Activated CD8-positive, alpha-beta memory T cell treated with anti-CD3 and anti-CD28 coated beads for 48 hours (primary cell): ENCODE measurements at places on chromosomes 16 and 17.

- no peak for DNase-seq
Measured at GRCh38 chr16:79390481-79391051, 210.0 kb downstream of the MAF start.

- no peak for DNase-seq
Measured at GRCh38 chr17:76918811-76919210, 50.6 kb downstream of the MGAT5B start.

- DNase-seq: no peak
Measured at GRCh38 chr17:66364508-66364907, 62.1 kb downstream of the PRKCA start.

DNA sequence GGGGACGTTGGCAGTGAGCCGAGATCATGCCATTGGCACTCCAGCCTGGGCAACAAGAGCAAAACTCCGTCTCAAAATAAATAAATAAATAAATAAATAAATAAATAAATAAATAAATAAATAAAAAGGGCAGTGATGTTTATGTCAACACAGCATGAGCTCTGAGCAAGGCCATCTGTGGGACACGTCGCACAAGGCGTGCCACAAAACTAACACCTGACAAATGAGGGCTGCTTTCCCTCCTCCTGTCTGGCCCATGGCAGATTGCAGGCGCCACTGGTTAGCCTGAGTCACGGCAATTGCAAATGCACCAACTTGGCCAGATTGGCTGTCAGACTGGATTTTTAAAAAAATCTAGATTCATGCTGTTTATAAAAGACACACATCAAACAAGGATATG lies 25.9 kb upstream of the SPNS3 start:
- no peak for DNase-seq

DNA sequence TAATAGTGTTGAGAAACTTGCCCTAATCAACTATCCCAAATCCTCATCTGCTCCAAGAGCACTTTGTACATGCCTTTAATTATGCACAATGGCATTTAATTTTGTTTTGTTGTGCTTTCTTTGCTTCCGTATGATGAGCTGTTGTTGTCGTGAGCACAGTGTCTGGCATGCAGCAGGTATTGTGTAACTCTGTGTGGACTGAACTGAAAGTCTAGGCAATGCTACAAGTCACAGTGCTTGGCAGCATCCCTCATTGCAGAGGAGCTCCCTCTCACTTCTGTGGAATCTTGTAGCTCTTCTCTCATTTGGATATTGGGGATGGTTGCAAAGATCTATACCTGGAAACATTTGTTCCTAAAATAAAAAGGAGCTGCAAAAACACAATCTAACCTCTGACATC lies 502.2 kb upstream of the CA10 start:
- no peak for DNase-seq

- DNase-seq: peak; percentile 6
Measured at GRCh38 chr17:20896153-20896649, 146.6 kb downstream of the USP22 start.

DNA sequence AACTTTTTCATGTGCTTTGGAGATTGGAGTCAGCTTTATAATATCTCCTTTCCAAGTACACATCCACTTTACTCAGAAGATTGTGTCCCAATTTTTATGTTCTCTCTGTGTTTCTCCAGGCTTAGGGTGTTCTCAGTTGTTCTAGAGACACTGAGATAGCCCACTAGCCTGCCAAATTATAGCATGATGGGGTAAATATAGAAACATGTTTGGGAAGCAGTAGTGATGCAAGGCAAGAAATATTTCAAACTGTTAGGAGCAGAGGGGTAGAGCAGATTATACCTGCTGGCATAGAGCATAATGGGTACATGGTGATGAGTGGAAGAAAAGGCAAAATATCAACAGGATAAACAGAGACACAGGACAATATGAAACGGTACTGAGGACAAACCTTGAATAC lies 12.4 kb downstream of the SLFN11 start:
- no peak for DNase-seq

DNA sequence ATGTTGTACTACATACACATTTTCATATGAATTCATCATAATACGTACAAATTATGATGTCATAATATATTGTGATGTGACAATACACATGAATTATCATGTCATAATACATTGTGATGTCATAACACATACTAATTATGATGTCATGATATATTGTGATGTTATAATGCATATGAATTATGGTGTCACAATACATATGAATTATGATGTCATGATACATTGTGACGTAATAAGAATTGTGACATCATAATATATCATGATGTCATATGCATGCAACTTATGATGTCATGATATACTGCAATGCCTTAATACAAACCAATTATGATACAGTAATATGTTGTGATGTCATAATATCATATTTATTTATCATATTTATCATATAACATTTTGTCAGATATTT lies 2074.3 kb downstream of the TP53TG3F start:
- no peak for DNase-seq

GRCh38 chr17:73940511-73940910 lies 263.0 kb upstream of the RPL38 start:
- no peak for DNase-seq

GRCh38 chr17:58387834-58388233 lies 29.5 kb downstream of the RNF43 start:
- DNase-seq: no peak

DNA sequence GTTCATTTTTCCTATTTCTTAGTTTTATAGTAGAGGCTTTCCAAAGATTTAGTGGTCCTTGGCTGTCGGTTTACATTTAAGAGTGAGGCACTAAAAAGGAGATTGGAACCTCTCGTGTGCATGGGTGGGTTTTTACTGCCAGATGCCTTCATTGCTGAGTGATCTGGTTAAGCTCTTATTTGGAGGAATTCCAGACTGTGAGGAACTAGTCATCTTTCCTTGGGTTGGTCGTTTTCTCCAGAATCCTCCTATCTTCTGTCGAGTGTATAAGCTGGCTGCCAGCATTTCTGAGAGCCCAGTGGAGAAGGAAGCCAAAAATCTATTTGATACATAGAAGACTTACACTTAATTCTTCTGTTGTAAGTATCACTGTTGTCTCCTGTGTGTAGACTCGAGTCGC lies 22.6 kb downstream of the IST1 start:
- DNase-seq: no peak

DNA sequence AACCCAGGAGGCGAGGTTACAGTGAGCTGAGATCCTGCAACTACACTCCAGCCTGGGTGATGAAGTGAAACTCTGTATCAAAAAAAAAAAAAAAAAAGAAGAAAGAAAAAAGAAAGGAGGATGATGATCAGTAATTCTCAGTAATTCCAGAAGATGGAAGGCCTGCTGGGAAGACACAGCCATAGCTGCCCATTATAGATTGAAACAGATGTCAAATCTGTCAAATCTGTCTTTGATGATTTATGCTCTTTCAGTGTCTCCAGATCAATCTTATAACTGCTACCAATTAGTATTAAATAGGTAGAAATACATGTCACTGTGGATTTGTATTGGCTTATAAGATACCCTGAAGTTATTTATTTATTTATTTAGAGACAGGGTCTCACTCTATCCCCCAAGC lies 42.9 kb upstream of the CPPED1 start:
- no peak for DNase-seq

DNA sequence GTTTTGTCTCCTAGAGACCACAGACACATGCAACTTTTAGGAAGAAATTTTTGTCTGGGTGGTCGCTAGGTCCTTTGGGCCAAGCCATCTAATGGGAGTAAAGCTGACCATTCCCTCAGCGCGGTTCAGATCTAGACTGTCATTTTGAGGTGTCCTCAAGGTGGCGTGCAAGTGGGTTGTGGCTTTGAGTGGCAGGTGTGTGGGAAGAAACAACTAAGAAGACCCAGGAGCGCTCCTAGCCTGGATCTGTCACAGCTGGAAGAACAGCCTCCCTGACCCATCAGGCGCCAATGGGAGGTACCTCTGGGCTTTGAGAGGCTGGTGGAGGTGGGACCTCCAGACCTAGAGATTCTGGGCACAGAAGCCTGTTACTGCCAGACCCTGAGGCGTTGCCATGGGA lies 645.1 kb downstream of the KCNJ18 start:
- no peak for DNase-seq

DNA sequence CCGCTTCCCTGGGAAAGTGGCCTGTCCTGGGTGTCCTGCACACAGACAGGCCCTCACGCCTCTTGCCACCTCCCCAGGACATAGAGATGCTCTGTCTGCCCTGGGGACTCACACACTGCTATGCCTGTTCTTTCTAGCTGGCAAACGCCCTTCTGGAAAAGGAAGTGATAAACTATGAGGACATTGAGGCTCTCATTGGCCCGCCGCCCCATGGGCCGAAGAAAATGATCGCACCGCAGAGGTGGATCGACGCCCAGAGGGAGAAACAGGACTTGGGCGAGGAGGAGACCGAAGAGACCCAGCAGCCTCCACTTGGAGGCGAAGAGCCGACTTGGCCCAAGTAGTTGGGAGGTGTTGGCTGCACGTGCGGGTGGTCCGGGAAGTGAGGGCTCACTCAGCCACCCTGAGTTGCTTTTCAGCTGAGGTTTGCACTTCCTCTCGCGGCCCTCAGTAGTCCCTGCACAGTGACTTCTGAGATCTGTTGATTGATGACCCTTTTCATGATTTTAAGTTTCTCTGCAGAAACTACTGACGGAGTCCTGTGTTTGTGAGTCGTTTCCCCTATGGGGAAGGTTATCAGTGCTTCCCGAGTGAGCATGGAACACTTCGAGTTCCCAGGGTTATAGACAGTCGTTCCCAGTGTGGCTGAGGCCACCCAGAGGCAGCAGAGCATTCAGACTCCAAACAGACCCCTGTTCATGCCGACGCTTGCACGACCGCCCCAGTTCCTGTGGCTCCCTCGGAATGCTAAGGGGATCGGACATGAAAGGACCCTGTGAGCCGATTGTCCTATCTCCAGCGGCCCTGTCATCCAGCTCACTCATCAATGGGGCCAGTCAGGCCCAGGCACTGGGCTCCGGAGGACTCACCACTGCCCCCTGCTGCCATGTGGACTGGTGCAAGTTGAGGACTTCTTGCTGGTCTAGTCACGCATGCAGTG lies 3.5 kb upstream of the RPL13 start:
- DNase-seq: peak; percentile 70

DNA sequence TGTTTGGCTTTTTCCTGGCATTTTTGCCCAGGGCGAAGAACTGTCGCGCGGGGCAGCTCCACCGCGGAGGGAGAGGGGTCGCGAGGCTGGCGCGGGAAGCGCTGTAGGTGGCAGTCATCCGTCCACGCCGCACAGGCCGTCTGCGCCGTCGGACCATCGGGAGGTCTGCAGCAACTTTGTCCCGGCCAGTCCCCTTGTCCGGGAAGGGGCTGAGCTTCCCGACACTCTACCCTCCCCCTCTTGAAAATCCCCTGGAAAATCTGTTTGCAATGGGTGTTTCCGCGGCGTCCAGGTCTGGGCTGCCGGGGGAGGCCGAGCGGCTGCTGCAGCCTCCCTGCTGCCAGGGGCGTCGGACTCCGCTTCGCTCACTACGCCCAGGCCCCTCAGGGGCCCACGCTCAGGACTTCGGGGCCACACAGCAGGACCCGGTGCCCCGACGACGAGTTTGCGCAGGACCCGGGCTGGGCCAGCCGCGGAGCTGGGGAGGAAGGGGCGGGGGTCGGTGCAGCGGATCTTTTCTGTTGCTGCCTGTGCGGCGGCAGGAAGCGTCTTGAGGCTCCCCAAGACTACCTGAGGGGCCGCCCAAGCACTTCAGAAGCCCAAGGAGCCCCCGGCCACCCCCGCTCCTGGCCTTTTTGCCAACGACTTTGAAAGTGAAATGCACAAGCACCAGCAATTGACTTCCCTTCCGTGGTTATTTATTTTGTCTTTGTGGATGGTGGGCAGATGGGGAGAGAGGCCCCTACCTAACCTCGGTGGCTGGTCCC lies 2.3 kb upstream of the CBX4 start:
- DNase-seq: no peak

DNA sequence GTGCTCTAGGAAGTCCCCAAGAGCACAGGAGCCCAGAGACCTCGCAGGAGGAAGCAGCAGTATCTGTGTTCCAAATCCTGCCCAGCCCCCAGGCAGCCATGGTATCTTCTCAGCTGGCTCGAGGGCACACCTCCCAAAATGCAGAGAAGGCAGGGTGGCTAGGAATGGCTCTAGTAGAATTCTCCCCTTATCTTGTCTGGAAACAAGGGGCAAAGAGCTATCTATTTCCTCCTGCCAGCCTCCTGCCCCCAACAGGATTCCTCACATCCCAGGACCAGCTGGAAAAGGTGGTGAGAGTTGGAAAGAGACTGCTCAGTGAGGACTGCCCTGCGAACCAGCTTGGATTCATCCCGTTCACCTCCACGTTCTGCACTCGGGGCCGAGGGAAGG lies 8.6 kb upstream of the TSPOAP1 start:
- no peak for DNase-seq

DNA sequence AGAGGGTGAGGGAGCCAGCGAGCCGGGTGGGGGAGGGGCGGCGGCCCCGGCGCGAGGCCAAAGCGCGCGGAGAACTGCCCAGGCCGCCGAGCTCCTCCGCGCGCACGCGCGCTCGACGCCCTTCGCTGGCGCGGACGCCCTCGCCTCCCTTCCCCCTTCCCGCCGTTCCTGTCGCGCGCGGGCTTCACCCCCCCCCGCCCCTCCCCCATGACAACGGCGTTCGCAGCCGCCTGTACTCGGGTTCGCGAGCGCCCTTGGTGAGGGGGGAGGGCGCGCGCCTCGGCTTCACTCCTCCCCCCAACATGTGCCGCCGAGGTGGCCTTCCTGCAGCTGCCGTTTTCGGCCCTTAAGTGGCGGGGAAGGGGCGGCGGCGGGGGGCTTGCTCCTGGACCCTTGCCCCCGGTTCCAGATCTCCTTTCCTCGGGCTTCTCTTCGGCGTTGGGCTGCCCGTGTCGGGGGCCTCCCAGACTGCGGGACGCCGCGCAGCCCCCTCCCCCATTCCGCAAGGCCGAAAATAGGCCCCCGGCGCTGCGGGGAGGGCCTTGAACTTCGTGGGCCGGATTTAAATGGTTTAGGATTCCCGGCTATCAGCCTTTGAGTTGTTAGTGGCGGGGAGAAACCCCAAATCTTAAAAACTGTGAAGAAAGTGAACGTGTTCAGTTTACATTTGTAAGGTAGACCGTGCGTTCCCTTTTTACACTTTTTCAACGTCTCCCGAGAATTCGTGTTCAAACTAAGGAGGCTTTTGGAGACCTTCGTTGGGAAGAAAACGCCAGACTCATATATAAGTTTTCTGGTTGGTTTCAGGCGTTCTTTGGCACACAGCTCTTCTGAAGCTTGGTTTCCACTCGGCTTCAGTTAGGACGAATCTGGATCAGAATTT lies 653 bp downstream of the SRRM2 start:
- DNase-seq: peak; percentile 41

- DNase-seq: no peak
Measured at GRCh38 chr16:22189473-22190080, 16.5 kb upstream of the EEF2K start.

GRCh38 chr16:57284209-57284951 lies at the start of gene PLLP:
Gene PLLP, minus strand, starts transcription at chr16:57284672. Its CDS starts 132 bp downstream, at chr16:57284540.
- no peak for DNase-seq

- no peak for DNase-seq
Measured at GRCh38 chr16:67509016-67509415, 19.6 kb upstream of the RIPOR1 start.

DNA sequence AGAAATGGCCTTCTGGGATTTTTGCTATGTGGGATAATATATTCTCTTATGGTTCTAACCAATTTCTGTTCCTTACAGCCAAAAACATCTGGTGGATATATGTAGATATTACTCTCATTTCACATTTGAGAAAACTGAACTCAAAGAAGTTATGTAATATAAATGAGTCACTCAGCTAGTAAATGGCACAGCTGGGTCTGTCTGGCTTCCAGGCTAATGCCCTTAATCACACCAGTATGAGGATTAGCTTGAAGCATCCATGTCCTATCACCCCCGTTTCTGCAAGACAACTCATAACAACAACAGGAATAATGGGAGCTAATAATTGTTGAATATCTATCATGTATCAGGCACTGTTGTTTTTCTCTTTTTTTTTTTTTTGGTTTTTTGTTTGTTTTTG lies 34.4 kb upstream of the USP7 start:
- DNase-seq: no peak

GRCh38 chr17:21298983-21299519 lies 14.5 kb downstream of the MAP2K3 start:
- no peak for DNase-seq
